ENCODE measurements at places on chromosomes 12 and 14.

- H3K27ac ChIP-seq, result no peak overlapping the region
- no peaks in the 10 kb centered on the region for H3K36me3 ChIP-seq
- no peaks in the 10 kb centered on the region for H3K4me1 ChIP-seq
- peaks cover 15% of the 10 kb centered on the region for H3K27me3 ChIP-seq
Observed at GRCh38 chr12:101229841-101230241, 19.8 kb upstream of the SLC5A8 start.

DNA sequence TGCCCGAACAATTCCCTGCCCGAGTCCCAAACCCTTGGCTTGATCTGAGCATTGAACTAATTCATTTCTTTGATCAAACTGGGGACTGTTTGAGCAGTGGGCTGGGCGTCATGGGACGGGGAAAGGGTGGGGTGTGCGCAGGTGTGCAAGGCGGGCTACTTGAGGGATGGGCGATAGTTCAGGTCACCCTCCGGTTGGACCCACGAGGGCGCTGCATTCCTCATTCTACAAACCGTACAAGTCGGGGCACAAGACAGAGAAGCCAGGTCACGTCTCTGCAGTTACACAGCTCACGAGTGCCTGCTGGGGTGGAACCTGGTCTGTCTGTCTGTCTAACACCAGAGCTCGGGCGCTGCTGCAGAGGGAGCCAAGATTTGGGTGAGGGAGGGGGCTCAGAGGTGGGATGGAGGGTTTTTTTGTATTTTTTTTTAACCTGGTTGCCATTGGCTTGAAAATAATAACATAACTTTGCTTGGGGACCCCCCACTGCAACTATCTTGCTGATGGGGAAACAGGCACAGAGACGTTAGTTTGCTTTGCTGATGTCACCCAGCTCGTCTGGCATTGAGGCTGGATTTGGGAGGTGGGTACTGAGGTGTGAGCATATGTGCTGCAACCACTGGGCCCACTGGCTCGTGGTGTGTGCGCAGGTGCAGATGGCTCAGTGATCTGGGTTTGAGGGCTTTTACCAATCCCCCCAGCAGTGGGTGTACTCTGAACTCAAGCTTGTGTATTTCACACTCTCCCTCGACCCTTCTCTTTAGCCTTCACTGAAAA lies 7.6 kb upstream of the RTL1 start:
- H3K4me3 ChIP-seq, result no peak overlapping the region
- H3K27ac ChIP-seq, result no peak overlapping the region
- DNase-seq, result no peak

DNA sequence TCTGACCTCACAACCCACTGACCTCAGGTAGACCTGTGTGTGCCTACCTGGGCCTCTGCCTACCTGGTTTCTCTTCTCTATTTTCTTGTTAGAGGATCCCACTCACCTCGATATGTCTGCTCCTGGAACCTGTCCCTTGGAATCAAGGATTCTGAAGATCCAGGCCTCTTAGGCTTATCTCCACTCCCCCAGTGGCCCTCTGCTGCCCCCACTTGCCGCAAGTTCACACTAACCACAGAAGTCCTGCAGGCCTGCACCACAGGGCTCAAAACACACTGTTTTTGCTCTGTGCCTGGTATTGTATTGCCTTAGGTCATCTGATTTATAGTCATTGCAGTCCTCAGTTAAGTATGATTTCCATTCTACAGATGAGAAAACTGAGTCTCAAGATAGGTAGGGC lies 15.3 kb upstream of the NRXN3 start:
- no peaks in the 10 kb centered on the region for H3K36me3 ChIP-seq
- no peak overlapping the region for H3K27ac ChIP-seq
- DNase-seq, result no peak
- H3K4me3 ChIP-seq, result no peak overlapping the region
- H3K4me1 ChIP-seq, result peaks cover 3% of the 10 kb centered on the region
- peaks cover 18% of the 10 kb centered on the region for H3K27me3 ChIP-seq

DNA sequence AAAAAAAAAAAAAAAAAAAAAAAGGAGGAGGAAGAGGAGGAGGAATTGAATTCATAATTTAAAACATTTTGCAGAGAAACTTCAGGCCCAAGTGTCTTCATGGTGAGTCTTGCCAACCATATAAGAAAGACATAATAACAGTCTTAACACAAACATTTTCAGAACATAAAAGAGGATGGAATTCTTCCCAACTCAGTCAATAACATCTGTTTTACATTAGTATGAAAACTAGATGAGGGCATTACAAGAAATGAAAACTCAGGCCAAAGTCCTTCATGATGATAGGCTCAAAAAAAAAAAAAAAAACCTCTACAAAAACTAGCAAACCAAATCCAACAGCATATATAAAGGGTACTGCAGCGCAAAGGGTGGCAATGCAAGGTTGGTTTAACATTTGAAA lies 151.6 kb downstream of the FOXA1 start:
- H3K36me3 ChIP-seq, result peaks cover 24% of the 10 kb centered on the region
- no peak overlapping the region for H3K4me3 ChIP-seq
- peaks cover 21% of the 10 kb centered on the region for H3K4me1 ChIP-seq
- no peak for DNase-seq
- no peaks in the 10 kb centered on the region for H3K27me3 ChIP-seq

Data from mesothelial cell of epicardium (in vitro differentiated cells).